ENCODE measurements at places on chromosomes 4 and X.

DNA sequence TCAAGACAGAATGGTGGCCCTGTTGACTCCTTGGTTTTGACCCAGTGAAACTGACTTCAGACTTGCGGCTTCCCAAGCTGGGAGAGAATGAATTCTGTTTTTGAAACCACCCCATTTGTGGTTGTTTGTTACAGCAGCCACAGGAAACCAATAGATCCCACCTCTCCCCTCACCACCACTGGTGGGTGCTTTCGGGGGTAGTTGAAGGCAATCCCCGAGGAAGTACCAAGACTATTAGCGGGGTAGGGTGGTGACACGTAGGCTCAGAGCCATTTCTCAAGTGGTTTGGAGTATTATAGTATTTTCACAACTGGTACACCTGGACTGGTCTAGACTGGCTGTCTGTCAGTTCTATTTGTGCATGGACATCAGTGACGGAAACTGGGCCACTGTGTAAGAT, 189.1 kb upstream of the RBPJ start:
- peak; percentile 17 for DNase-seq

DNA sequence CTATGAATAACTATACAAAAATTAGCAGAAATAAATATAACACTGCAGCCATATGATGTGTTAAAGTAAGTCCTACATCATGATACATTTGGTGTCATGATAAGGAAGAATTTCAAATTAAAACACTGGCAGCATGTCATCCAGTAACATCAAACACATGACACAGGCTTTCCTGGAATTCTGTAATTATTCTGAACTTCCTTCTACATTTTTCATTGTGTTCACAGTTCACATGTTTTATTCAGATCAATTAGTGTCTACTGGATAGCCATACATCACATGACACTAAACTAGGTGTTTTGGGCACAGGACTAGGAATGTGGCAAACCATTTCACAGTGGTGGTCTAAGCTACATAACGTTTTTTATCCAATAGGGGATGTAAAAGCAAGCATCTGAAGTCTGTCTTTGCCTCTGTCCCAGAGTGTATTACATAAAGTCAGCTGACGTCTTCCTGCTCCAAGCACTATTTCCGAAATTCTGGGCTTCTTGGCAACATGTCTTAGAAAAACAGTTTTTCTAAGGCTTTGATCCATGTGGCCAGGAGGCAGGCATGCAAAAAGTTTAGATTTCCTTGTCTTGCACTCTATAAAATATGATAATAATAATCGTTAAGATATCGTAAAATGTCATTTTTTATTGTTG, 707.9 kb downstream of the CENPC start:
- no peak for DNase-seq

DNA sequence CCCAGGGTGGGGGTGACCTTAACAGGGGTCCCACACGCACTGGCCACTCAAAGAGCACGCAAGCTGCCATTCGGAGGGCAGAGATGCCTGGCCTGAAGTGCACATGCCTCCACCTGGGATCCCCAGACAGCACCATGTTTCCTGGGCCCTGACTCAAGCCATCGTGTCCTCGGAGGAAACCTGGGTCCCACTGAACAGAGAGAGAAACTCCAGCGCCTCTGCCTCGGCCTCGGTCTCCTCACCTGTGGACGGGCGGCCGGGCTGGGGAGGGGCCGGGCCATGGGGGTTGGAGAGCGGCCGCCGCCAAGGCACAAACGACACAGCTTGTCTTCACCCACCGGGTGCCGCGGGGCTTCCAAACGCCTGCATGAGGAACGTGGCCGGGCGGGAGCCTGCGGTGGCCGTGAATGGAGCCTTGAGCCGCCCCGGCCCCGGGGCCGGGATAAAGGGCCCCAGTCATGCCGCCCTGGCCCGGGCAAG, 30.0 kb upstream of the FGFR3 start:
- DNase-seq = no peak

- DNase-seq = no peak
Observed at GRCh38 chrX:19863857-19864223, 23.6 kb downstream of the SH3KBP1 start.

GRCh38 chr4:6582889-6583490, 8.0 kb downstream of the MAN2B2 start:
- DNase-seq = no peak

GRCh38 chrX:73581002-73581628, 18.1 kb downstream of the CHIC1 start:
- DNase-seq = no peak

- no peak for DNase-seq
Observed at GRCh38 chr4:176927664-176928063, 134.9 kb upstream of the VEGFC start.

Data from activated CD8-positive, alpha-beta memory T cell treated with anti-CD3 and anti-CD28 coated beads for 4 hours (primary cell).